ENCODE measurements at places on chromosomes 7 and 10.

DNA sequence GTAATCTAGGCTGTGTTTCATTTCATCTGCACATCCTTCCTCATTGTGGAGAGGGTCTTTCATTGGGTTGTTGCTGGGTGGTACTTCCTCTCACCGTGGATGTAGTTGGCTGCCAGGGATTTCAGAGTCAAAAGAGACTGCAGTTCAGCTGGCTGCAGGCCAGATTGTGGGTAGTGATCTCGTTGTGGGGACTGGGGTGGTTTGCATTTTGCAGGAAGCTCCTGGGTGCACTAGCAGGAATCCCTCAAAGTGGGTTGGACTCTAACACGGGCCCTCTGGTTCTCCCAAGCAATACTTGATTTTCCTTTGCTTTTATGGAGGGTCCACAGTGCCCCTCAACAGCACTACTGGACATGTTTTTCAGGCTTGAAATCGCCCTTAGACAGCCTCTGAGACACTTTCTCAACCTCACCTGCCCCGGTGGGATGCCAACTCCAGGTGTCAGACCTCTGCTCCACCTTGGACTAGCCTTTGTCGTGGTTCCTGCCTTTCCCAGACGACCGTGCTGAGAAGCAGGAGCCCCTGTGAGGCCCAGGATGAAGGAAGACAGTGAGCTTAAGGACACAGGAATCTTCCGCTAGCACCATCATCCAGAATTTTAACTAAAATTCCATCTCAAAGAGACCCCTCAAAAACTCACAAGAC, 23.9 kb upstream of the ZNF273 start:
- no peak for DNase-seq

DNA sequence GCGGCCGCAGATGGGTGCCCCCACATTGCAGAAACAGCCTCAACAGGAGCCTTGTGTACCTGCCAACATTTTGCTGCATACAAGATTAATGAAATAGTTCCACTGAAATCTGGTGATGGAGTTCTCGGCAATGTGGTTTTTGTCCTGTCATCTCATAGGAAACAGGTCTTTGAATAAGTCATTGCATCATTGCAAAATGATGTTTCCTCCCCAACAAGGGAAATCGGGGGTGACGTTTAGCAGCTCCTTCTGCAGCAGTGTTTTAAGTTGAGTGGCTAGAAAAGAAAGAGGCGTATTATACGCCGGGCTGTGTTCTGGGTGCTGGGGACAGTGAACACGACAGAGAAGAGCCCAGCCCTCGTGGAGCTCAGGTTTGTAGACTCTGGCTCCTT, 177.0 kb downstream of the PRKAG2 start:
- DNase-seq: no peak

DNA sequence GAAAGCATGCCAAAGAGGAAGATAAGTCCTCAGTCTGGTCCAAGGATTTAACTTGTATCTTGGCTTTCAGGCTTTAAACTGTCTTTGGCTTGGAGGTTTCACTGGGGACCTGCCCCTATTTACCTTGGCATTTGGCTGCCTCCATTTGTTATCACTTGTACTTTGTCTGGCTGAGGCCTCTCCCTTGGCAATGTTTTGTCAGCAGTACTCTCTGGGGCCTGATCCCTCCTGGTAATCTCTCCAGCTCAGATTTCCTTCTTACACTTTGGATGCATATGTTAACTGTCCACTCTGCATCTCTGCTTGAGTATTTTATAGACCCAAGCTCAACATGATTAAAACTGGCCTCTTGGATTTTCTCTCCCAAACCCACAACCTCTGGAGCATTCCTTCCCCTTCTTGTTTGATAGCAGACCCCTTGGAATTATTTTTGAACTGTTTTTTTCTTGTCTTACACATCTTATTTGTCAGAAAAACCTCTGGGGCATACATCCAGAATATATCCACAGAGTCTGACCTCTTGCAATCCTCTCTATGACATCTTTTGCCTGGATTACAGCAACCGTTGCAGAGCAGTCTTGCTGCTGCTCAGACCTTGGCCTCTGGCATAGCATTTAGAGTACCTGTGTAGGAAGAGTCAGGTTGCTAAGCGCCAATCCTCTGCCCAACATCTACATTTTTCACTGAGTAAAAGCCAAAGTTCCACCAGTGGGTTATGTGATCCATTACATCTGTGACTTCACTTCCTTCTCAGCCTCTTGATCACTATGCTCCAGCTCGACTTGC, 35.2 kb downstream of the ZNF487 start:
- no peak for DNase-seq

GRCh38 chr7:85095366-85095765, 91.5 kb downstream of the SEMA3D start:
- no peak for DNase-seq

DNA sequence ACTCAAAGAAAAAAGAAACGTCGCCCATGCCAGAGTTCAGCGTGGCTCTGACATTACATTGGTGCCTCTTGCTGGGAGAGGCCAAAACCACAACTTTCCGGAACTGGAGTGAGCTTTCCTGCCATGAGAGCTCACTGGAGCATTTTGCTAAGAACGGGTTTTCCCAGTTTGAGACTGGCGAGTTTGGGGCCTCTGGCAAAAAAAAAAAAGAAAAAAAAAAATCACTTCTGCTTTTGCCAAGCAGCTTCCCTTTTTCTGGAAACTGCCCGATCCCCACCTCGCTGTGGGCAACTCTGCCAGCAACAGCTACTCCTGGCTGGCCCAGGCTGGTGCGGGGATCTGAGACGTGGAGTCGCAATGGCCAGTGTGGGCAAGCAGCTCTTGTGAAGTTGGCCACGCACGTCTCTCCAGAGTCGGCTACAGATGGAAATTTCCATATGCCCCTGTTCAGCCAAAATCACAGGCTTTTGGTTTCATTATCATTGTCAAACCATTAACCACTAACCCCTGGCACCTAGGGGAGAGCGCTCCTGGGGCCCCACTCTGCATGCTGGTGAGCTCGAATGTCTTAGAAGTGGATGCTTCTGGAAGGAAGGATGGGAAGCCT, 25.7 kb downstream of the PRKAG2 start:
- peak; percentile 64 for DNase-seq

DNA sequence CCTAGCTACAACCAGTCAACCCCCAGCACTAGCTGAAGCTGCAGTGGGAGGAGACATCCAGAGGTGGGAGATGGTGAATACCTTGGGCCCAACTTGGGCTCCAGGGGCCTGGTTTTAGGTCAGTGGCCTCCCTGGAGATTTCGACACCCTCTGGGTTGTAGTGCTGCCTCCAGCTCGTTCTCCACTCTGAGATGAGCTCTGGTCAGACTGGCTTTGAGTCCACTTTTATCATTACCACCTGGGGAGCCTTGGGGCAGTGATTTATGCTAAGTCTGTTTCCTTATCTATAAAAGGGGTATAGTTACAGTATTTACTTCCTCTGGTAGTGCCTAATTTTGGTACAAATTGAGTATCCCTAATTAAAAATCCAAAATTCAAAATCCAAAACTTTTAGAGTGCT, 22.8 kb downstream of the PPIA start:
- DNase-seq: no peak

- no peak for DNase-seq
Measured at GRCh38 chr10:9833942-9834341, 1183.7 kb upstream of the CELF2 start.

DNA sequence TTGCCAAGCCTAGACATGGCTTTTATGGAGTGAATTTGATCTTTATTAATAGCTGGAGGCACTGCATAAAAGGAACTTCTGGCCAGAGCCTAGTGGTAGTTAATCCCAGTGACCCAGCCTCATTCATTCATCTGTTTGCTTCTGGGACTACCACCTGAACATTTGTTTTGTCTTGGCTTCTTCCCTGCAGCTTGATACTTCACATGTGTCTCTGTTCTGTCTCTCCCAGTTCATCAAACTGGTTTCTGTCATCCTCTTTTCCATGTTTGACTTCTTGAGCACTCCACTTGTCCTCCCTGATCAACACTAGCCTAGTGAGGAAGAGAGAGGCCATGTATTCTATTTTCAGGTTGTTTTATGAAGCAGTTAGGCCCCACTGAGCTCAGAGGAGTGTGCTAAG, 163.6 kb downstream of the NRG3 start:
- DNase-seq: no peak

- DNase-seq: no peak
Measured at GRCh38 chr10:101284101-101284743, 55.0 kb upstream of the LBX1 start.

- DNase-seq: no peak
Measured at GRCh38 chr7:108030516-108030915, 27.6 kb upstream of the LAMB1 start.

GRCh38 chr7:13991791-13992595, 2.5 kb upstream of the ETV1 start:
- no peak for DNase-seq

GRCh38 chr7:786472-787255, 45.6 kb upstream of the SUN1 start:
- DNase-seq: peak; percentile 72

DNA sequence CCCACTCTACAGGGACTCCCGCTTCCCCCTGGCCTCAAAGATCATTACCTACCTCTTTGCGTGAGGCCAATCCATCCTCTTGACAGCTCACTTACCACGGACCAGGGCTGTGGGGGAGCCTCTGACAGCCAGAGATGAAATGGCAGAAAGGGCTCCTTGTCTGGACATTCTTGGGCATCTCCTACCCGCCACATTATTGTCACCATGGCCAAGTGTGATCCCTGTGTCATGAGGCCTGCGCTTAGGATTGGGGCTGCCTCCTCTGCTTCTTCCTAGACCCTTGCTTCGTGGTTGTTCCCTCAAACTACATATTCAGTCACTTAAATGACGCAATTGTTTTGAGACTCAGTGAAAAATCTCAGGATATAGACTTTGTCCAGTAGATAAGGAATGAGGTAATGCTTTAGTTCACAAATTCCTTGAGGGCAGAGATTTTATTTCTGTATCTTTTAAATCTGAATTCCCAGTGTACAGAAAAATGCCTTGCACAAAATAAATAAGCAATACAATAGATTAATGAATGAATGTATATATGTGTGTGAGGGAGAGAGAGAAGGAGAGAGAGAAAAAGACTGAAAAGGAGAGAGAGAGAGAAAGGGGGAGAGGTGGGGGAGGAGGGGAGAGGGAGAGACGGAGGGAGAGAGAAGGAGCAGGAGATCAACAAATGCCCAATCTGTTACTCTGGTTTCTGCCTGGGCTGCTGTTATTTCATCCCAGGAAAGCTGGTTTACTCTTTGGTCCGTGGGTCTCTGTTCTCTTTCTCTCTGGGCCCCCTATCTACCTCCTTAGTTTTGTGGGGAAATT, 159.0 kb downstream of the PLXNA4 start:
- no peak for DNase-seq

GRCh38 chr10:124827474-124827873, 25.9 kb downstream of the ABRAXAS2 start:
- no peak for DNase-seq

DNA sequence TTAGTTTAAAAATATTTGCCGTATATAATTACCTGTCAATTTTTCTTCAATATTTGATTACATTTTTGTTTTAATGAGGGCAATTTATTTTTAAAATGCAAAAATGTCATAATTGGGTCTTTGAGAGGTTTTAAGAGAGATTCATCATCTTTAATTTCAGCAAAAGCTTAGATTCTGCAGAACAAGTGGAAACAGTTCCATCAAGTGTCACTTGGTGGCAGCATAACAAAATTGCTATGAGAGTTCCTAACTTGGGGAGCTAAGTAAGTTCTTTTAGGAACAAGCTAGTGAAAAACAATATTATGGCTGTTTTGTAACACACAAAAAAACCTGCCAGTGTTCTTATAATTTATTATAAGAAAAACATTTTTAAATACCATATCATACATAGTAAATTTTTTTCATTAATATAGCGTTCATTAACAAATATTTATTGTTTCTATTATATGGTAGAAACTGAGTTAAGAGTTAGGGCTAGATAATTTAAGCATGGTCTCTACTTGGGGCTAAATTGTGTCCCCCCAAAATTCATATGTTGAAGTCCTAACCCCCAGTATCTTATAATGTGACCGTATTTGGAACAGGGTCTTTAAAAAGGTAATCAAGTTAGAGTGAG, 155.2 kb downstream of the MAGI2 start:
- no peak for DNase-seq

- no peak for DNase-seq
Measured at GRCh38 chr7:89618274-89618673, 536.0 kb upstream of the STEAP1 start.
